ENCODE measurements at places on chromosomes 12 and 14. TPM values are rescaled to one million over a fixed set of nuclear protein-coding genes. Genes with fewer than 3 reads are reported as not detected.

Gene APOF
- total RNA-seq, result not detected

DNA sequence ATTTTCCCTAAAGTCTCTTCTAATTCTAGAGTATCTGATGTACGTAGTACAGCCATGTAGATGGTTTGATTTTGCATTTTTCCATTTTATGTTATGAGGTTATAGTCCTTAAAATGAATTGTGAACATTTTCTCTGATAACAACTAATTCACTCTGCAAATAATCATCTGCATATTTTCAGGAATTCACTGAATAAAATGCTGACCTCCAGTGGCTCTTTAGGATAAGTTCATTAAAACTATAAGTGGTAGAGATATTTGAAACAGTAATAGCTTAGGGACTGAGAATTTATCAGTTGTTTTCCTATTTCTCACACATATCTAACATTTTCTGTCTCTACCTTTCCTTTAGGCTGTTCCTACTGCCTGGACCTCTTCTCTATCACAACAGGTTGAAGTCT is 4.4 kb downstream of the MSRB3 start:
- DNase-seq, result no peak

GRCh38 chr14:33839193-33840076 is 111.4 kb downstream of the EGLN3 start:
- peak; percentile 53 for DNase-seq

DNA sequence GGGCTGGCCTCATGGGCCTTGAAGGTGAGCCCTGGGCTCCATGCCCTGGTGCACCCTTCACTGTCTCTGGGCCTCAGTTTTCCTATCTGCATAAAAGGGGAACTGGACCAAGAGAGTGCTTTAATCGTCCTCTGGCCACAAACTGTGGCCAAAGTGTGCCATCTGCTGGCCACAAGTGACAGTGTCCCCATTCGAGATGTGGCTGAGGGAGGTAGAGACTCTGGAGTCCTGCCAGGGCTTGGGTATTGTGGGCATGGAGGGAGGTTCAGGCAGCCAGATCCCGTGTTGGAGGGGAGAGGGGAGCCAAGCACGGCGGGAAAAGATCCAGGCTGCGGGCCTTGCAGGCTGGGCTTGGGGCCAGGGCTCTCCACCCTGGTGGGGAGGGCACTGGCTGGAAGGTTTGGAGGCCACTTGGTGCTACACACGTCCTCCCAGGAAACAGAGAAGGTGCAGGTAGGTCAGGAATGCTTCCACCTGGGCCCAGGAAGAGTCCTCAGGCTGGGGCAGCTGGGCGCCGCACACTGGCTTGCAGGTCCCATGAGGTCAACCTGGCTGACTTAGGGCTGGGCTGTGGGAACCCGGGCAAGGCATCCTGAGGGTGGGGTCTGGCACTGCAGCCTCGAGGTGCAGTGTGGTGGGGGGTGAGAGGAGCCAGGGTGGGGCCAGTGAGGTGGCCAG is 7.3 kb upstream of the KIF26A start:
- peak; percentile 24 for DNase-seq

GRCh38 chr12:7582796-7583195 is 79.2 kb upstream of the CD163 start:
- DNase-seq, result no peak

Gene SLCO1B1
- not detected for total RNA-seq

Gene WNT1
- total RNA-seq, result not detected

DNA sequence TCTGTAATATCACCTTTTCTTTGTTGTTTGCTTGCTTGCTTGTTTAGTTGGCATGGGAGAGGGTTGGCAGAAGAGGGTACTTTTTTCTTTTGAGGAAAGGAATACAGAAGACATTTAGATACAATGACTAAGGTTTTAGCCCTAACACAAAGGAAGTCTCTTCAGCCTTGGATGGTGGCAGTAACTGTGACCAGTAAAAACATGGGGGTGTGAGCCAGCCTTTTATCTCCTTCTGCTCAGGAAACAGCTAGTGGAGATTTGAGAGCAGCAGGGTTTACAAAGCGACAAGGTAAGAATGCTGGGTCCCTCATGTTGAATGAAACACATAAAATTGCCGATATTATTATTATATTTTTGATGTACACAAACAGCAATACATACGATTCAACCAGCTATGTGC is 40.4 kb downstream of the SLC8A3 start:
- no peak for DNase-seq

GRCh38 chr12:96402061-96402460 is 1.8 kb upstream of the CDK17 start:
- DNase-seq, result no peak

GRCh38 chr14:23284654-23285529 is 1.0 kb downstream of the HOMEZ start:
- DNase-seq, result peak; percentile 39

DNA sequence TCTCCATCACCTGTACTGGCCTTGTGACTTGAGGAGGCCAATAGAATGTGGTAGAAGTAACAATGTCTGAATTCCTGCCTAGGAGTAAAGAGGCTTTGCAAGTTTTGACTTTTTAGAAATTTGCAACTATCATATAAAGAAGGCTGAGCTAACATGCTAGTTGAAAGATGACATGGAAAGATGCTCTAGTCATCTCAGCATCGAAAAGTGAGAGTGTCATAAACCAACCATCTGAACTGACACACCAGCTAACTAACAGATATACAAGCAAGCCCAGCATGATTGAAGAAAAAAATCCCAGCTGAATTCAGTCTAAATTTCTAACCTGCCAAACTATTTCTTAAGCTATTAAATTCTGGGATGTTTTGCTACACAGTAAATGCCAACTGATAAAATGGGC is 116.8 kb downstream of the NELL2 start:
- DNase-seq, result no peak

DNA sequence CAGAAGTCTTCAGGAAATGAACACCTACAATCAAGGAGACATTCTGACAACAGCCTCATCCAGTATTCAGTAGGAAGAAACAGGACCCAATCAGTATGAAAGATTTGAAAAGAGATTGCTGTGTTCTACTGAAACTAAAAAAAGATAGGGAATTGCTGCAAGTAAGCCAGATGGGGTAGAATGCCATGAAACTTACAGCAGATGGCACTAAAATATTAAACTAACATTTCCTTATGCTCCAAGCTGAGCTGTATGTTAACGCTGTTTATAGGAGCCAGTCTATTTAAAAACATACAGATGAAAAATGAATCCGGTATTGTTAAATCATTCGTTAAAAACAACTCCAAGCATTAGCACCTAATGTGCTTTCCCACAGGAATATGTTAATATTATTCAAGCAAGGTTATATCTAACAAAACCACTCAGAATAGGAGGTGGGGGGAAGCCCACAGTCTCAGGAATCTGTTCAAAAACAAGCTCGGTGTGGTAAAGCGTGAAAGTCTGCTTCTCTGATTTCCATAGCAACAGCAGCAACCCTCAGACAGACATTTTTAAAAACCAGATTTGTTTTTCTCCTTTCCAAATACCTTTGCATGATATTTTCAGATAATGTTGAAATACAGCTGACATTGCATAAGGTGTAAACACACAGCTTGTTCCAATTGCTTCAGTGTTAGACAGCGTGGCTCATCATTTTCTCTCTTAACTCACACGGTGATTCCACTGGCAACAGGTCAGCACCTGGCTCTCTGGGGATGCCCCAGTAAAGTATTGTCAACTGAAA is 131.4 kb upstream of the CCDC175 start:
- no peak for DNase-seq

GRCh38 chr14:80978403-80978802 is 23.0 kb downstream of the TSHR start:
- no peak for DNase-seq

Gene ZC2HC1C
- 0.64 TPM for total RNA-seq

DNA sequence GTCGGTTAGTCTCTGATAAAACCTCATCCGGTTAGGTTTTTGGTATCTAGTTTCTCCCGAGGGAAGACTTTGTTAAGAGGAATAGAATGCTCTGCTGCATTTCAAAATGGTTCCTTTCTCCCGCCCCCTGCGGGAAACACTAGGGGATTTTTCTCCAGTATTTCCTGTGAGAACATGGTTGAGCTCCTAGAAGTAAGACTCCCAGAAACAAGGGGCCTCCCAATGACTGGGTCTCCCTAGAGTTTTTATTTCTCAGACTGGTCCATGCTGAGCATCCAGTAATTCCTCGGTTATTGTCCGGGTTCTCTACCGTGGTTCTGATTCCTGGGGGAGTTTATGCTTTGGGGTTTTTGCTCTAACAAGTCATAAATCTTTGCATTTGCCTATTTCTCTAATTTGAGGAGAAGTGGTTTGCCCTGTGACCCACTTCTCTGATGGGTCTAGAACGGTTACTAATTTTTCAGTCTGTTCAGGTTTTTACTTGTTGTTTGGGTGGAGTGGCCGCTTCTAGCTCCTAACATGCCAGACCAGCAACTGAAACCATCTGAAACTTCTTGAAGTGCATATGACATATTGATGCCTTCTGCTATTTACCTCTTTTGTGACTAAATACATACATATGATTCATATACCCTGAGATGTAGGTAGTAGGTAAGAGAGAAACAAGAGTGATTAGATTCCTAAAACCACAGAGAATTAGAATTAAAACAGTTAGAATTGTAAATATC is 25.1 kb downstream of the TESPA1 start:
- DNase-seq, result no peak

DNA sequence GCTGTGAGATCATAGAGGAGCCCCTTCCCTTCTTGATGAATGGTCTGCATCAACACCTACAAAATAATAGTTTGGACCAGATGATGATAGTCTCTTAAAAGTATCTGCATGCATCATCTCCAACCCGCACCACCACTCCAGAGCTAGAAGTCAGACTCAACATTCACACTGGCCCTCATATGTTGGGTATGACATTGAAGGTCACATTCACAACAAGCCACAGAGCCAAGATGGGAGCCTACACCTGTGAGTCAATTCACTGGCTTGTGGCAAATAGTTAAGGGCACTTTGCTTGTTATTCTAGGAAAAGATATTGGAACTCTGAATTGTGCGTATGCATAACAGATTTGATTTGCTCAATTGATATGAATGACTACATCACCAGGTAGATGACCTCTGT is 1197.9 kb downstream of the VRK1 start:
- no peak for DNase-seq

GRCh38 chr14:56138928-56139327 is 20.7 kb downstream of the PELI2 start:
- DNase-seq, result no peak

GRCh38 chr12:20931894-20932293 is 121.4 kb downstream of the SLCO1B3 start:
- DNase-seq, result no peak

Gene CKAP4
- total RNA-seq, result 310 TPM

Gene SOCS2
- total RNA-seq, result 45.1 TPM

Gene PTCSC3
- total RNA-seq, result not detected

Gene HOXC11
- 2.9 TPM for total RNA-seq

Gene HOTAIR
- 3.2 TPM for total RNA-seq

Gene KRT71
- not detected for total RNA-seq

Gene SERPINA10
- not detected for total RNA-seq

- peak; percentile 27 for DNase-seq
Observed at GRCh38 chr14:32618991-32619390, 289.9 kb downstream of the AKAP6 start.

Gene STON2
- not detected for total RNA-seq

Gene LIN7A
- 10.4 TPM for total RNA-seq

Gene TMEM117
- total RNA-seq, result 13.5 TPM

Gene MDGA2
- not detected for total RNA-seq

Gene LRTM2
- not detected for total RNA-seq

GRCh38 chr12:65427646-65428045 is 149.2 kb downstream of the MSRB3 start:
- no peak for DNase-seq

DNA sequence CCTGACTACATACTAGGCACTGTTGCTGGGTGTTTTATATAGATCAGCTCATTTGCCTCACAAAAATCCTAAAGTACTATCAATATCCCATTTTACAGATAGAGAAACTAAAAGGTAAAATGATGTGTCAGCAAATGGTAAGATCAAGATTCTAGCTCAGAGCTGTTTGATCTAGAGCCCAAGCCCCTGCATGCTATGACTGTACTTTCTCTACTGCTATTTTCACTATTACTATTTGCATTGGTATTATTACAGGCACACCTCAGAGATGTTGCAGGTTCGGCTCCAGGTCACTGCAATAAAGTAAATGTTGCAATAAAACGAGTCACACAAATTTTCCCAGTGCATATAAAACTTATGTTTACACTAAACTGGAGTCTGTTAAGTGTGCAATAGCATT is 10.9 kb downstream of the ISCU start:
- DNase-seq, result peak; percentile 46

Gene TMEM52B
- total RNA-seq, result 3.5 TPM

Gene ESYT1
- total RNA-seq, result 300 TPM

DNA sequence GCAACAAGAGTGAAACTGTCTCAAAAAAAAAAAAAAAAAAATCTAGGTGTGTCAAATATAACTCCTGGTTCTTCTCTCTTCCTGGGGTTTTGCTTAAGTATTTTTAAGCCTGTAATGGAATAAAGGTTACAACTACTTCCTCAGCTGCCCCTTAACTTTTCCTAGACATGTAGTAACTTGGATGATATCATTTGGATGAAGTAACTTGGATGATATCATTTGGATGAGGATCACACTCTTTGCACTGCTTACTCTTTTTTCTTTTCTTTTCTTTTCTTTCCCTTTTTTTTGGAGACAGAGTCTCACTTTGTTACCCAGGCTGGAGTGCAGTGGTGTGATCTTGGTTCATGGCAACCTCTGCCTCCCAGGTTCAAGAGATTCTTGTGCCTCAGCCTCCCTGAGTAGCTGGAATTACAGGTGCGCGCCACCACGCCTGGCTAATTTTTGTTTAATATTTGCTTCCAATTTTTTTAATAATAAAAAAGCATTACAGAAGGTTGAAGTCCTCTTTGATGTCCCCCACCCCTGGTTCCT is 775 bp upstream of the FAM186A start:
- DNase-seq, result peak; percentile 9

GRCh38 chr14:105388110-105388951 is 10.0 kb upstream of the TEX22 start:
- DNase-seq, result no peak

DNA sequence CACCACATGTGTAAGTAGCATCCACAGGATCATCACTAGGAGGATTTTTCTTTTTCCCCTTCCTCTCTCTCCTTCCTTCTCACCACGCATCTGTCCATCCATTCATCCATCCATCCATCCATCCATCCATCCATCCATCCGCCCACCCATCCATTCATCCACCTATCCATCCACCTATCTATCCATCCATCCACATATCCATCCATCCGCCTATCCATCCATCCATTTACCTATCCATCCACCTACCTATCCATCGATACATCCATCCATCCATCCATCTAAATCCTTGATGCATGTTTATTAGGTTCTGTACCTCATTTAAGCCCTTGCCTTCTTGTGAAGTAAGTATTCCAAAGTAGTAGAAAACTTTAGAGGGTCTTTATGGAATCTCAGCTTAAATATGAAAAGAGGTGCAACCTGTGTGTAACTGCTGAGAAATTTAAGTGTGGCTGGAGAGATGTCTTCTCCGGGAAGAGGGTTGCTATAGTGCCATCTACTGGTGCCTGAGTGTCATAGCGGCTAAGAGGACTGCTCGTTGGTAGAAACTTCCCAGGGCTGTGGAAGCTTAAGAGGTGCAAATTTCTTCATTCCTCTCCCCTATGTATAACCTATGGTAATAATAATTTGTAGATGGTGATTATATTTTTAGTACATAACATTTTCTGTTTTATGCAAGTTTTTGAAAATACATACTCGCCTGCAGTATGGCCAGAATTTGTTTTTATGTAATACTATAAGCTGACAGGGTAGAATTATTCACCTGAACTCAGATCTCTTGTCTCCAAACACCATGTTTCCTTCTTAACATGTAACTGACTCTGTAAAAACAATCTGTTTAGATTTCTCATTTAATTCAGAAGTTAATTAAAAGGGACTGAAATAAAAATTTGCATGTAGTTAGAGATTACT is 46.0 kb downstream of the MYO1H start:
- DNase-seq, result peak; percentile 65

Measured in fibroblast of villous mesenchyme (primary cell).